ENCODE measurements at places on chromosomes 4 and X. TPM values are rescaled to one million over a fixed set of nuclear protein-coding genes. Genes with fewer than 3 reads are reported as not detected.

- no peak for DNase-seq
Observed at GRCh38 chr4:88858752-88859151, 161.1 kb upstream of the NAP1L5 start.

DNA sequence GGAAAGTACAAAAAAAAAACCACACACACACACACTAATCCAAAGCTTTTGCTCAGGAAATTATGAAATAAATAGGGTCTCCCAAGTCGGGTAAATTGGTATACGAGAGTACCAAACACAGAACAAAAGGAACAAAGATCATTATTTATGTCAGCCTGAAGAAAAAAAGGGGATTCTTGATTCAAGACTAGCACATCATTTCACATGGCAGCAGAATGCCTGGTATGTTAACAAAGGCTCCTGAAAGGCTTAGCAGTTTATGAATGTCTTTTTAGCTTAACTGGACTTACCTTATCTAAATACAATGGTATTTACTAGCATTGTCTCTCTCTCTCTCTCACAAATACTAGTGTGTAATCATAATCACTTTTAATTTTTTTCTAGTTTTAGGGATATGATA, 11.3 kb downstream of the RAP2C start:
- DNase-seq = no peak

GRCh38 chr4:57672846-57673433, 562.8 kb upstream of the IGFBP7 start:
- DNase-seq = no peak

SSX2B gene
- not detected for total RNA-seq

- no peak for DNase-seq
Observed at GRCh38 chrX:73267979-73268378, 53.3 kb upstream of the NAP1L2 start.

- DNase-seq = no peak
Observed at GRCh38 chrX:95718746-95719145, 965.9 kb upstream of the DIAPH2 start.

- no peak for DNase-seq
Observed at GRCh38 chrX:78603908-78604307, 55.2 kb downstream of the RTL3 start.

GRCh38 chr4:168881781-168882420, 128.2 kb downstream of the CBR4 start:
- peak; percentile 40 for DNase-seq

DNA sequence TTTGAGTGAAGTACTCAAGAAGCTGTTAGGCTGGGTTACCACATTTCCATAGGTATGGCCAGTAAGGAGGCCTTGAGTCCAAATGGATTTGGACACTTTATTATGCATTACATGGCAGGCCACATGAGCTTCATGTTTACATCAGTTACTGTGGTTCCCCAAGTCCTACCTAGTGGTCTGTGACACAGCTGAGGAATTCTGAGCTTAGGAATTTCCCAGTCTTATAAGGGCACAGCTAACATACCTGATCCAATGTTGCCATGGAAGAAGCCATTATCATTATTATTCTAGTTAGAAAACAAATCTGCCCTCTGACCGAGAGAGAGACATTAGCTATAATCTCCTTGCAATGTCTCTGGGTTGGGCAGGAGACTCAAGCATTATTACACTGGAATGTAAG, 174.4 kb upstream of the NUDT10 start:
- no peak for DNase-seq

DNA sequence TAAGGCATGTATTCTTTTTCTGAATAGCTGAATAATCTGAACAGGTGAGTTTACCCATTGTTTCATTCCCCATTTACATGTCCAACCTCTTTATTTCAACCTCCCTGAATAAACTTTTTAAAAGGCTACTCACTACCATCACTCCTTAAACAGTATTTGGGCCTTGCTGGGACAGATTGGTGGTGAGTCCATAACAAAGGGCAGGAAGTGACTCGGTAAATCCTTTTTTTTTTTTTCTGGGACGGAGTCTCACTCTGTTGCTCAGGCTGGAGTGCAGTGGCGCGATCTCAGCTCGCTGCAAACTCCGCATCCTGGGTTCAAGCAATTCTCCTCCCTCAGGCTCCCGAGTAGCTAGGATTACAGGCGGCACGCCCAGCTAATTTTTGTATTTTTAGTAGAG, 23.4 kb upstream of the SEC24B start:
- DNase-seq = no peak

P2RY4 gene
- total RNA-seq = not detected

DNA sequence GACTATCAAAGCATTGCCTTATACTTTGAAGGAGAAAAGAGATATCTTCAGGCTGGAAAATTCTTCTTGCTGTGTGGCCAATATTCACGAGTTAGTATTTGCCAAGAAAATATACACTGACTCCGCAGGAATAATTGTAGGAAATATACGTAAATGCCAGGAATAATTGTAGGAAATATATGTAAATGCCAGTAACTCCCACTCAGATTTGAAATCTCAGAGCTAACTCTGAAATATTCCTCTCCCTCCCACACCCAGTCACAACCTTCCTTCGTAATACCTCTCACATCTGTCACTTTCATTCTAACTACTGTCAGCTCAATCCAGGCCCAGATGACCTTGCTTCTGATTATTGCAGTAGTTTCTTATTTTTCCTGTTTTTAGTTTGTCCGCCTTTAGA, 73.5 kb downstream of the WDR19 start:
- no peak for DNase-seq

DNA sequence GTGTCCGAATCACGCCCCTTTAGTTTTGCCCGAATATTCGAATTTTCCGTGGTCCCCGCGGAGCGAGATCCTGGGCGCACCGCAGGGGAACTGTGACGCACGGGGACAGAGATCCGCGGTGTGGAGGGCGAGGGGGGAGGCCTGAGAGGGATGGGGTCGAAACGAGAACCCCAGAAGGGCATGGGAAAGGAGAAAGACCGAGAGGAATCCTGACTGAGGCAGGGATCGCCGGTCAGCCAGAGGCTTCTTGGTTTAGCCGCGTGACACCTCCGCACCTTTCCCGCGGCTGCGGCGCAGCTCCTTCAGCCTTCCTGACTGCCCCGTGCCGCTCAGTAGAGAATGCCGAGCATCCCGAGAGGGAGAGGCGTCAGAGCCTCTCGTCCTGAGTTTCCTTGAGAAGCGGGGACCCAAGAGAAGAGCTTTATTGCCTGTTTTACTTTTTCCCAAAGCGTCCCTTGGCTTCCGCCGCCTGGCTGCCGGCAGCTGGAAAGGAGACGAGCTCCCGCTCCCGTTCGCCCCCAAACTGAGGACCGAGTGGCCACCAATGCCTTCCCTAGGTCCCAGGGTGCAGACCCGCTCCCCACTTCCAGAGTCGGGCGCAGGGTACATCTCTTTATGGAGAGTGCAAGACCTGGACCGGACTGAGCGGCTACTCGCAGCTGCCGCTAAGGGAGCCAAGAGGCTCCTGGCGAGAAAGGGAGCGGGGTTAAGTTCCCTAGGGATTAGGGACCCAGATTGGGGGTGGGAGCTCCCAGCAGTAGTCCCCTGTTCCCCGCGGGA, 911 bp upstream of the GPR50 start:
- DNase-seq = no peak

GRCh38 chr4:177239878-177240277, 69.8 kb upstream of the NEIL3 start:
- no peak for DNase-seq

EVC gene
- total RNA-seq = 9.7 TPM

DNA sequence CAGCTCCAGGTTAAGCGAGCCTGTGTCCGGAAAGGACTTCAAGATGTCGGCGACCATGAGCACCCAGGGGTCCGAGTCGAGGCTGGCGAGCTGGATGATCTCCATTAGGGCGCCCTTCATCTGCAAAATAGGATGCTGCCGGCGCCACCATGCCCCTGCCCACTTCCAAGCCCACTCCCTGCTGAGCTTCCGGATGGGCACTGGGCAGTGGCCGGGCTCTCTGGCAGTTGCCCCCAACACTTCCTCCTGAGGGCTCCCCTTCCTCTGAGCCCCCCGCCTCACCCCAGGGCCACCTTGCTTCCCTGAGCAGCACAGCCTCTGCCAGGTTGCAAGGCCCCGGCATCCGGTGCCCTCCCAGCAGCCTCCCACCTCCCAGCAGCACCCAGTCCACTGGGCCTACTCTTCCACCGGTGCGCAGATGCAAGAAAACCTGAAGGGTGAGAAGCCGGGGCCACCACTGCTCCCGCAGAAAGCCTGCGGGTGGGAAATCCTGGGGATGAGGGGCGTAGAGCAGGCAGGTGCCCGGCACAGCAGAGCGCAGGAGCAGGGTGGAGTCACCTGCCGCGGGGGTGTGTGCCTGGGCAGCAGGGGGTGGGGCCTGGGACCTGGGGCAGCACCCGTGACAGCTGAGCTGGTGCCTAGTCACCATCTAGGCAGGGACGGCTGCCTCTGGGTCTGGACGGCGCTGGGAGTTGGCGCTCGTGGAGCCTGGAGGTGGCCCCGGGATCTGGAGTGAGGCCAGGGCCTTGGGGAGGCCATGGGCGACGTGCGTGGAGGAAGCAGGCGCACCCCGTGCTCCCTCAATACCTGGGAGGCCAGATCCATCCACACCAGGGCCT, 17.0 kb downstream of the NELFA start:
- DNase-seq = no peak

PCYT1B gene
- 3.5 TPM for total RNA-seq

GRCh38 chrX:118631586-118631985, 95.8 kb upstream of the IL13RA1 start:
- DNase-seq = no peak

- DNase-seq = no peak
Observed at GRCh38 chrX:110156167-110156754, 153.3 kb downstream of the TMEM164 start.

DNA sequence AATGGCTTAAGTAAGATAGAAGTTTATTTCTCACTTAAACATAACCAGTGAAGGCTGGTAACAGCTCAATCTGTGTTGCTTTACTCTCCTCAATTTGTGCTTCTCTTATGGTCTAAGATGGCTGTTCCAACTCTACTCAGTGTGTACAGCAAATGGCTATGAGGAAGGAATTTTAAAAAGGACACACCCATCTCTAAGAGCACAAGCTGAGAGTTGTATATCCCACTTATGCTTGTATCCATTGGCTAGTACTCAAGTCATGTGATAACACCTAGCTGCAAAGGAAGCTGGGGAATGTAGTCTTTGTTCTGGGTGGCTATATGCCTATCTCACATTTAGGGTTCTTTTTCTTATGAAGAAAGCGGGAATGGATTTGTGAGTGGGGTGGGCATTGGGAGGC, 63.3 kb downstream of the GPAT3 start:
- no peak for DNase-seq

DNA sequence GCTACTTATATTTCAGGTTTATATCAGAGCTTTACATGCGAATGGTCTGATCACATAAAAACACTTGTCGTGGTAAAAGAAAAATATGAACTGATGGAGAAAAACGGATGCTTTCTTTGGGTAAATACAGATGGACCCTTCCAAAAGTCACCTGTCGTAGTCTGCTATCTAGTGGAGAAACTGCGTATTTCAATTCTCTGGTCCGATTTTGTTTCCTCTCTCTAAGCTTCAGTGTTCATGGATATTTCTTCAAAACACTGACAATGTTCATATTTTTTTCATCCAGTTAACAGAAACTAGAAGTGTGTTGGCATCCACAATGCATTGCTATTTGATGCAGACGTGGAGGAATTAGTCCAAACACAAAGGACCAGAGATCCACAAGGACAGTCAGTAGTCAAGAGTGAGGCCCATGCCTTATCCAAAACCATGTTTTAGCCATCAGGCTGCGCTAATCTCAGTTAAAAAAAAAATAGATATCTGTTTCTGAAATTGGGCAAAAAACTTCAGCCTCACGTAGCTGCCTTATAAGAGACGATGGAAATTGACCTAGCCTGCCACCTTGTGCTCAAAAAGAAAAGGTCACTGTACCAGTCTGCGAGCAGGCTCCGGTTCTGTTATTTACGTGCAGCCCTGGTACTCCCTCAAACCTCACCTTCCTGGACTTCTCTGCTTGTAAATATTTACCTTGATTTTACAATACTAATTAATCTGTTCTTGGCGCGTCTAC, 16.0 kb downstream of the MEPE start:
- DNase-seq = no peak

DNA sequence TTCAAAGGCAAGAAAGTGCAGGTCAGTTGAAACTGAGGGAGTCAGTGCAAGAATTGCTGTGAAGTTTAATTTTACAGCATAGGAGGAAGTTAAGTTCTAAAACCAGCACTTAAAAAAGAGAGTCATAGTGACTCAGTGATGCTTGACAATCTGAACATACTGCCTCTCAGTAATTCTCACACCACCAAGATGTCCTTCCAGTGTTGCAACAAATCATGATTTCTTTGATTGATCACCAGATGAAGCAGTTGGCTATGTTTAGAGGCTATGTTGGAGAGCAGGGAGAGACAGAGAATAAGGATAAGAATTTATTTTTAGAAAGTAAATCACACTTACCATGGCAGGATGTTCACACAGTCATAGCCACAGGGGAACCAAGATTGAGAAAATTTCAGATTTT, 13.2 kb downstream of the TRIM2 start:
- DNase-seq = no peak

GRCh38 chrX:10474913-10475568, 145.3 kb downstream of the MID1 start:
- DNase-seq = no peak

DNA sequence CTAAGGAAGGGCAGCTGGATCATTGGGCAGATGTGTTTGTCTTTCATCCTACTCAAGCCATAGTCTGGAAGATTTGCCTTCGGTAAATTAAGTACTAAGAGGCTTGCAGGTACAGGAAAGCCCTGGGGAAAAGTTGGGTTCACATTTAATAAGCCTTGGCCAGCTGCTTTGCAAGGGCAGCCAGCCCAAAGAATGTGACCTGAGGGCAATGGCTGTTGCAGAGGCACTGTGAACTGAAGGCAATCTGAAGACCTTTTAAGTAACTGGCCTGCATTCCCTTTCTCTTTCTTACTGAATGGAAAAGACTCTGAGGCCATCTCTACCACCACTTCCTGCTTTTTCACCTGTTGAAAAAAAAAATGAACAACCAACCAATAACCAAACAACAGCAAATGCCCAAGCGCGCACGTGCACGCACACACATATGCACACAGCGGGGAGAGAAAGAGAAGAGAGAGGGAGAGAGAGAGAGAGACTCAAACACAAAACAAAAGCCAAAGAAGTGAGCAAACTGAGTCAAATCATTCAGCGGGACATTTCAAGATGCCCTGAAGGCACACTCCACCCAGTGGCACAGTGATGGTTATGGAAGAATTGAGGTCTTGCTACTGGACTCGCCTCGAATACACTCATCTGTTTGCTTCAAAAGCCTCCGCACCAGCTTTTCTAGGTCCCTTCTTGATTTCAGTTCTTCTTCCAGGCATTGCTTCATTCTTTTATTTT, 19.6 kb downstream of the CD40LG start:
- no peak for DNase-seq

PGAM4 gene
- total RNA-seq = not detected

GRCh38 chr4:23234716-23235115, 542.0 kb downstream of the GBA3 start:
- DNase-seq = no peak

DNA sequence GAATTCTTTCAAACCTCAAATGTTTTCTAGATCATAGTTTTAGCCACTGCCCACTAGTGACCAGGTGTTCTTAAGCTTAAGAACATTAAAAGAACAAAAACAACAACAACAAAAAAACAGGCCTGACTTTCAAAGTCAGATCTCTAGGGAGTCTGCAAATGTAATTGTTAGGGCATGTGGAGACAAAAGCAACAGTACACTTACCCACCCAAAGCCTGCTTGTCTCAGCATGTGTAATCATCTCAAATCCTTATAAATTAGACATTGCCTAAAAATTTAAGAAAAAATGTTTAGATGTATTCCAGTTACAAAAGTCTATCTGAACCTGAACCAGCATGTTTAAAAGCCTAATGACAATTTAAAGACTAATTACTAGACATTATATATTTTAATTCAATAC, 79.9 kb downstream of the SLC7A11 start:
- DNase-seq = no peak

SPACA5 gene
- total RNA-seq = not detected

CCNQ gene
- 48.3 TPM for total RNA-seq

TRO gene
- total RNA-seq = 6.1 TPM

SLC10A3 gene
- total RNA-seq = 26.1 TPM
